Activated CD4-positive, alpha-beta T cell treated with anti-CD3 and anti-CD28 coated beads for 4 hours (primary cell): ENCODE measurements at places on chromosomes 7 and 10.

GRCh38 chr7:18503126-18503866, 7.7 kb downstream of the HDAC9 start:
- no peak for DNase-seq

- no peak for DNase-seq
Observed at GRCh38 chr7:138980563-138981291, 462 bp downstream of the KIAA1549 start.

DNA sequence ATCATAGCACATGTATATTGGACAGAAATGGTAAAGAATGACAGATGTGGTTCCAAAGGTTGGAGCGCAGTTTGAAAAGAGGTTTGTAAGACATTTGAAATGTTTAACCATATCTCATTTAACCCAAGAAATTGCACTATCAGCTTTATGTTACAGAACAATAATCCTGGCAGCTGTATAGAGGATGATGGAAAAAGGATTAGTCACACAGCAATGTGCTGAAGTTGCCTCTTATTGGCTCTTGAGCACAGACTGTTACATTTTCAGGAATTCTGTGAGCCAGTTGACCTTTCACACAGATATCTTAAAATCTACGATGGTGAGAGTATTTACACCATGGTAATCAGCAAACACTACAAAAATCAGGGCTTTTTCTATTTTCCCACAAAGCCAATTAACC, 3.9 kb downstream of the COG5 start:
- no peak for DNase-seq

DNA sequence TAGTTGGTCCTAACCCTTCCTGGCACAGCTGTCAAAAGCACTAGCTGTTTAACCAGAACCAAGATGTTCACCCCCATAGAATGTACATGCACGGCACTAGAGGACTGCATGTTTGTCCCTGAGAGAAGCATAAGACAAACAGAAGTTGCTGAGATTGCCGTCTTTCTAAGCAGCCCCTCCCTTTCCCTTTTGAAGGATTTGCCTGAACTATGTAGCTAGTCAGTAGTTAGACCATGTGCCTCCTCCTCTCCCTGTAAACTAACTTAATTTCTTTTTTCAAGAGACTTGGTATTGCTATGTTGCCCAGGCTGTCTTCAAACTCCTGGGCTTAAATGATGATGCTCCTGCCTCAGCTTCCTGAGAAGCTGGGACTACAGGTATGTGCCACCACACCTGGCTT, 40.7 kb downstream of the TBC1D12 start:
- DNase-seq: no peak

GRCh38 chr7:142383841-142384492, 126.1 kb upstream of the PRSS58 start:
- DNase-seq: no peak

GRCh38 chr10:104957178-104957841, 316.2 kb downstream of the SORCS3 start:
- no peak for DNase-seq
